ENCODE measurements at places on chromosomes 7 and 10.

GRCh38 chr10:133259602-133259989, 17.1 kb downstream of the ADAM8 start:
- DNase-seq, result no peak

DNA sequence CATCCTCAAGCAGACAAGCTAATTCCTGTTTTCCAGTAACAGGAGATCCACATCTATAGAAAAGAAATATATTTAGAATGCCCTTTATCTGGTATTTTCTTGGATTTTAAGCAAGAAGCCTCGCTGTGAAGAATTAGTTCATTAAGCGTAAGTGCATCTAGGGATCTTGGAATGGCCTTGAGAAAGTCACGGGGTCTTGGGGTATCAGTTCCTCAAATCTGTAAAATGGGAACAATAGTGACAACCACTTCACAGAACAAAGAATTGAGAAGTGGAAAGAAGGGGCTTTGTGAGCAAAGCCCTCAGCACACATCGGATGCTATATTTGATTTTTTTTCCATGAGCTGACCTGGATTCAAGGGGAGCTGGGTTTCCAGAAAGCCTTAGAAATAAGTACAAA, 32.3 kb upstream of the WDFY4 start:
- no peak for DNase-seq

DNA sequence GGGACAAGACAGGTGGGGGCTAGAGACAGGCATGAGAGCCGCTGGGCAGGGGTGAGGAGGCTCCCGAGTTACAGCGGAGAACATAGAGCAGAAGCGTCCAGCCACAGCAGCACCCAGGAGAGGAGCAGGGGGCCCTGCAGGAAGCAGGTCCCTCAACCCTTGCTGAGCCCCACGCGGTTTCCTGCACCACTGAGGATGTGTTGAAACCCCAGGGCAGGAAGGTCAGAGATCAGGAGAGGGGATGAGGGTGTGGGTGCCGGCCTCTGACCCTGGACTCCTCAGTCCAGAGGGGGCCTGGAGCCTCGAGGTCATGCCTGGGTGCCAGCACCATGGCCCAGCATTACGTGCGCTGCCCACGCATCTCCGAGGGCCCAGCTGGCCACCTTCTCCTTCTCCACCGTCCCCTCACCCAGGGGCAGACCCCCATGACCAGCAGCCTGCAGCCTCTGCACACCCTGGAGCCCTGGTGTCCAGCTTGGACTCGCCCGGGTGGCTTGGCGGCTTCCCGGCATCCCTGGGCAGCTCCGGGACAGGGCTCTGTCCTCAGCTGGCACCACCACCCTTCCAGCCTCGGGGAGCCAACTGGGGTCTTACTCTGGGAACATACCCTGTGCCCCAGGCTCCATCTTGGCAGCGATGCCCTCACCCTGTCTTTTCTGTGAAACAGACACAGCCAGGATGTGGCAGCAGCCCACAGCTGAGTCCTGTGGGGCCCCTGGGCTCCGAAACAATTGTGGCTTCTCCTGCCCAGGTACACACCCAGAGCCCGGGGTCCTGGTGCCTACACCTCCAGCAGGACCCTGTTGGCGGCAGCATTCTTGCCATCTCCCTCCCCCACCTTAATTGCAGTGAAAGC, 52.0 kb downstream of the STK32C start:
- no peak for DNase-seq

DNA sequence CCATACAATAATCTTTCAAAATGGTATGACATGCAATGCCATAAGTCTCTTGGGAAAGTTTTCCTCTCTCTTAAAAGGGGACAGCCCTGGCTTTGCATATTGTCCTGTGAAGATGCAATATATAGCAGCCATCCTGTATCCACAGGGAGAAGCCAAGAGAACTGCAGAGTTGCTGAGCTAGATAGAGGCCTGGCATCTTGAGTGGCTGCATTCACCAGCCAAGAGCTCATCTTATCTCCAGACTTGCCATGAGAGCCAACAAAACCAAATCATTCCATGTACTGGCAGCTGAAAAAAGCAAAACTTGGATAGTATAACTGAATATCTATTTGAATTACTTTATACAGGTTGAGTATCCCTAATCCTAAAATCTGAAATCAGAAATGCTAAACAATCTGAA, 348.8 kb downstream of the CALN1 start:
- DNase-seq, result no peak

DNA sequence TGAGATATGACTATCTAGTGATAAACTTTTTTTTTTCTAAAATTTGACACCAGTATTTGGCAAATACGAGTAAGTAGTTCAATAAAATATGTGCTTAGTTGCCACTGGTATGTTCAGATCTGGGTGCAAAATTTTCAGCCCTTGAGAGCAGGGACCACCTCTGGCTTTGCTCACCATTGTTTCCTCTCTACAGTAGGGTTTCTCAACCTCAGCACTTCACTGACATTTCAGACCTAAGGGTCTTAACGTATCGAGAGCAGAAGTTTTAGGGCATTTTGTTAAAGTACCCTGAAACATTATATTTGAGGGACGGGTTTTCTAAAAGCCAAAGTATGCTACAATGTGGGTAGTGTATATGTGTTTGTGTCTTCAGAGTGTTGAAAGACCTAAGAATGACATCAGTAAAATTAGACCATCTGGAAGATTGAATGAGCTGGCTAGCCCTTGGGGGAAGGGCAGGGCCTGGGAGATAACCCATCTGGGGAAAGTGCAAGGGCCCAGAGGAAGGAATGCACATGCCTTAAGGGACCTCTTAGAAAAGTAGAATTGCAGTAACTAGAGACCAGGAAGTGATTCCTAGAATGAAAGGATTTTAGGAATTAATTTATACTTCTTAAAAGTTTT, 11.8 kb downstream of the BZW2 start:
- DNase-seq, result no peak

- DNase-seq, result no peak
Measured at GRCh38 chr10:96988426-96988825, 156.3 kb downstream of the LCOR start.

DNA sequence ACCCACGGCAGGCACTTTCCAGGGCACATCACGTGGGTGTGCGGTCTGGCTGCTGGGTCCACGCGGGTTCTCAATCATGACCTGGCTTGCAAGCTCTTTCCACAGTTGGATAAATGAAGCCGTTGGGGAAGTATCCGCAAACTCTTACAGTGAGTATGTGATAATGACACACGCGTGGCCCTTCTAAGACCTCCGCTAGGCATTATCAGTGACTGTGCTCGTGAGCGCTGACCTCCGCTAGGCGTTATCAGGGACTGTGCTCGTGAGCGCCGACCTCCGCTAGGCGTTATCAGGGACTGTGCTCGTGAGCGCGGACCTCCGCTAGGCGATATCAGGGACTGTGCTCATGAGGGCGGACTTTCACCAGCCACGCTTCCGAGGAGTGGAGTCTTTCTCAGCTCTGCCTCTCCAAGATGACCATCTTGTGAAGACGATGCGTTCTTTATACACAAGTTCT, 107.0 kb downstream of the WDR37 start:
- DNase-seq, result no peak

GRCh38 chr10:104123397-104123796, 1.4 kb downstream of the SFR1 start:
- DNase-seq, result no peak

- DNase-seq, result no peak
Measured at GRCh38 chr7:129522971-129523340, 20.6 kb downstream of the SMKR1 start.

Data from substantia nigra (tissue), 51 donors.